Activated T-cell treated with anti-CD3 and anti-CD28 coated beads for 1 hour (primary cell): ENCODE measurements at places on chromosomes 7 and 10.

DNA sequence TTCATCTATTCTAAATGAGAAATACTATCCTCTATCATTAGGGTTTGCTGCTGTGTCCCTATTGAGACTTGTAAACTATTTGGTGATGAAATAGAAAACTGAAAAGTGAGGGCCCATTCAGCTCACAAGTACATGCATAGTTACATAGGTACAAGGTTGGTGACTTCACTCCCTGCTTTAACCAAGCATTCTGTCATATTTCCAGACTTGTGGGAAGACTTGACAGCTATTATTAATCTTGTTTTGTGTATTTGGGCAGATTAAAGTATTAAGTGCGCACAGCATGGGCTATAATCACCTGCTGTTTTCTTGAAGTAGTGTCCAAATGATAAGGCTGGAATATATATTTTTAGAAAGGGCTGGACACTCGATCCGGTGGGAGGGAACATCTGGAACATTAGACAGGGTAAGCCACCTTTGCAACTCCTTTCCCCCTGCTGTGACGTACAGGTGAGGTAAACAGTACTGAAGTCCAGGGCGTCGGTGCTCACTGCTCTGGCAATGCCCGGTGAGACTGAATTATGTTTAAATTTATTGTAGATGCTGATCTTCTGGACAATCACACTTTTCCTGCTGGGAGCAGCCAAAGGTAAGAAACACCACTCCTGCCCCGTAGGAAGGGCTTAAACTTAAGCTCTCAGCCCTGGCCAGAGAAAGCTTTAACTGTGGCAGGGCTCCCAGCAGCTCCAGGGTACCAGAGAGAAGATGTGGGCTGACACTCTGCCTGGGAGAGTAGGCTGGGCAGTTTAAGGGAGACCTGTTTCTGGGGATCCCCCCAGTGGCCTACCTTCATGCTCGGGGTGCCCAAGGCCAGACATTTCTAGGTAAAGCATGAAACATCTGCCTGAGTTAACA is at the start of gene PNLIPRP1:
Gene PNLIPRP1, plus strand, starts transcription at position 370 of the 855 bp plus-strand sequence. Its CDS starts 171 bp downstream, at position 541.
- DNase-seq: no peak

GRCh38 chr7:99375070-99375807 is 709 bp downstream of the ARPC1B start:
- peak; percentile 41 for DNase-seq

GRCh38 chr10:53786236-53786900 is 1013.8 kb upstream of the MBL2 start:
- no peak for DNase-seq

DNA sequence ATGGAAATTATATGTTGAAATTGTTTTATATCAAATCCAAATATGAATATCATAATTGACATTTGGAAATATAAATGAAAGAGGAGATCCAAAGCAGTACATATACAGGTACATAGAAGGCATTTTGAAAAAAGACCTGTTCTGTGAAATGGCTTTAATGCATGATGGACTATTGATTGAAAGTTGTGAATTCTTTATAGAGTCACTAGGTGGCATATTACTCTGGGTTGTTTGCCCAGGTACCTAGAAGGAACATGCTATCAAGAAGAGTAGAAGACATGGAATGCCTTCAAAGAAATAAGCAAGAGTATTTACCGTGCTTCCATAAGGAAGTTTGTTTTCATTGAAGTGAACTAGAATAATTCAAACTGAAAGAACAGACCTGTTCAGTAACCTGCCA is 160.0 kb upstream of the ANK3 start:
- no peak for DNase-seq

- DNase-seq: no peak
Observed at GRCh38 chr10:124601431-124602120, 140.0 kb downstream of the LHPP start.

- no peak for DNase-seq
Observed at GRCh38 chr10:47383261-47384147, 589 bp downstream of the ZNF488 start.

GRCh38 chr10:3412071-3412582 is 239.5 kb upstream of the PITRM1 start:
- DNase-seq: no peak

DNA sequence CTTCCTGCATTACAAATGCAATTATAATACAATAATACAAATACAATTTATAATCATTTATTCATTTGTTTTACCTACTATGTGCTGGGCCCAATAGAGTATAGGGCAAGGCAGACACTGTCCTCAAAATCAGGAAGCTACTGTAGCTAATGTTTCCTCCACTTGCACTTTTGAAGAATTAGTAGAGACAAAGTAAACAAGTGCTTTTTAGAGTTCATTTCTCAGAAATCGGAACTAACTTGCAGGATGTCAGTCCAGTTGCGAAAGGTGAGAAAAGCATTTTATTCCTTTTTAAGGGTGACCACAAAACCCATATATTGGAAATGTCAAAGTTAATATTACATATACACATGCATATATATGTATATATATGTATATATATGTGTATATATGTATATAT is 14.2 kb downstream of the ADRB1 start:
- no peak for DNase-seq

DNA sequence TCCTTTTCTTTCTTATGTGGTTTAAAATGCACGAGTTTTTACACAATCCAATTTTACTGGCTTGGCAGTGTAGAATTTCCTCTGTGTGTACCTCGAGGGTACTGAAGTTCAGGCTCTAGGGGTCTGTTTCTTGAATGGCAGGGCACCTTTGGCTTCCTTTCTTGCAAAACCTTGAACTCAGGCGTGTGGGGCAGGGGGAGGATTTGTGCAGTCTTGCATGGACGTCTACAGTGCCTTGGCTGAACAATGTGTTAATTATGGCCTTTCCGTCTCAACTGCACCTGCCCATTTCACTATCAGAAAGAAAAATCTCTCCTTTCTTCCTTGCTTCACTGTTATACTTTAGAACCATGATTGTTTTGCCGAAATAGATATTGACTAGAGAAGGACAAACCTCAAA is 570.9 kb downstream of the INHBA start:
- no peak for DNase-seq

DNA sequence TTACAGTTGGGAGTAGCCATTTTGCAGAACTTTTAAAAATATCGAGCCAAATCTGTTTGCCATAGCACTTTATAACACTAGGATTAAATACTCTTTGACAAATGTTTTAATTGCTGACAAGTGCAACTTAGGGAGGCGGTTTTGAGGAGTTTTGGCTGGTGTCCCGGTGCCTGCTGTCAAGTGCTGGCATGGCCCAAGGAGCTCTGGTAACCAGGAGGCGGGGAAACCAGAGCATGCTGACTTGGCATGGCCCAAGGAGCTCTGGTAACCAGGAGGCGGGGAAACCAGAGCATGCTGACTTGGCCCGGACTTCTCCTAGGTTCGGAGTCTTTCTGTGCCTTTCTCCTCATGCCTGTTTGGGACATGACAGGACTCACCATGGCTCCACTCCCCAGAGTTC is 30.8 kb upstream of the ZNF32 start:
- DNase-seq: no peak

DNA sequence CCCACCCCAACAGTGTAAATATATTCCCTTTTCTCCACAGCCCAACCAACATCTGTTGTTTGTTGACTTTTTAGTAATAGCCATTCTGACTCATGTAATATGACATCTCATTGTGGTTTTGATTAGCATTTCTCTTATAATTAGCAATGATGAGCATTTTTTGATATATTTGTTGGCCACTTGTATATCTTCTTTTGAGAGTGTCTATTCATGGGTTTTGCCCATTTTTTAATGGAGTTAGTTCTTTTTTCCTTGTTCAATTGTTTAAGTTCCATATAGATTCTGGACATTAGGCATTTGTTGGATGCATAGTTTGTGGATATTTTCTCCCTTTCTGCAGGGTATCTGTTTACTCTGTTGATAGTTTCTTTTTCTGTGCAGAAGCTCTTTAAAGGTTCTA is 340.1 kb downstream of the NXPH1 start:
- no peak for DNase-seq
